Dermis microvascular lymphatic vessel endothelial cell (primary cell): ENCODE measurements at places on chromosomes 11 and 22. TPM values are rescaled to one million over a fixed set of nuclear protein-coding genes. Genes with fewer than 3 reads are reported as not detected.

Gene TBX10
- not detected in 2 replicates for total RNA-seq

Gene ISX
- total RNA-seq: not detected in 2 replicates

GRCh38 chr22:45077286-45077685 lies 67.5 kb upstream of the PHF21B start:
- no peak for DNase-seq

DNA sequence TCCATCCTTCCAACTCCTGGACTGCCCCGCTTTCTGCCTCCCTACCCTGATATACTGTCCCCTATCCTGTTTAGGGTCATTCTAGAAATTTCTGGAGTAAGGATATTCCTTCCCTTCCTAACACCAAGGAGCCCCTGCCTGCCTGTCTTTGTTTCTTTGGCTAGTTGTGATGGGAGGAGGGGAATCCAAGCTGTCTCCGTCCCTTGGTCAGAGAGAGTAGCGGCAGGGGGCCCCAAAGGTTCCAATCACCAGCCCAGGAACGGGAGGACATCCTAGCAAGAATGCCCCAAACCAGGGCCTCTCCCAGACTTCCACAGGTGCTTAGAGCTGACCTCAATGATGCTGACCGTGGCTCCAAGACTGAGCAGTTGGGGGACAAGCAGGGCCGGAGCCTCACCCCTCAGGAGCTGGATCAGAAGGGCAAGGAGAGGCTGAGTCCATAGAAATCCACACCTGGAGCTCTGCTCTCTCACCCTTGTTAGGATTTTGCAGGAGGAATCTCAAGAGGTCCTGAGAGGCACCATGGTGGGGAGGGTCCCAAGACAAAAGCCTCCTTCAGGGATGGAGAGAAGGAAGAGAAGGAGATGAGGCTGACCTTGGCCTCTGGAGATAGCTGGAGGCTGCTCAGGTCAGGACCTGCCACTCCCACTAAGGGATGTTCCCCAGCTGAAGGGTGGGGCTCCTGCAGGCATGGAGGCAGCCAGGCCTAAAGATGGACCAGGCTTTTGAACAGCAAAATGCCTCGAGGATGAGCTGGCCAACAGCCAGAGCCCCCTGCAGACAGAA lies 13.6 kb downstream of the SLC22A12 start:
- no peak for DNase-seq

DNA sequence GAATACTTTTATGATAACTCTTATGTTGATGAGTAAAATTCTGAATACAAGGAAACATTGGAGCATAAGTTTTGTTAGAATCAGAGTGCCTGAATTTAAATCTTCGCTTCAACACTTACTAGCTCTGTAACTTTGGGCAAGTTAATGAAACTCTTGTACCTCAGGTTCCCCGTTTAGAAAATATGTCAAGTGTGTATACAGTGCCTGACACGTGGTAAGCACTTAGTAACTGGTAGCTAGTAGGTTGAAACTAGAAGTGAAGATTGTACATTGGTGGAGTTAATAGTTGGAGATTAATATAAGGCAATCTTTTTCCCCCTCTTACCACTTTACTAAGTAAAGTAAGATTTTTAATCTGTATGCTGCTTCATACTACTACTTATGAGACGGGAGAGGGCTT lies 24.8 kb upstream of the NAT10 start:
- DNase-seq: no peak

DNA sequence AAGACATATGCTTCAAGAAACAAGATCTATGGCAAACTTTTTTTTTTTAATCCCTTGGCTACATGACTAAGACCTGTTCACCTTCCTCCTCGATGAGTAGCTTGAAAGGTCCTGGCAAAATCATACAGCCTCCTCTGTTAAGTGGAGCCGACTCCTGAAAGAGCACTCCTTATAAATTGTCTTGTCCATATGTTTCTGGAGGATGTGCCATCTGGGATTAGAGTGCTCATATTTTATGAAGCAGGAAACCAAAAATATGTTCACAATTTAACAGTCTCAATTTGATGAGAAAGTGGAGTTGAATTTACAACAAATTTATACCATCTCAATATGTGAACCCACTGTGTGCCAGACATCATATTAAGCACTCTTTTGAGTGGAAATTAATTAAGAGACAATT lies 912.1 kb upstream of the FAT3 start:
- no peak for DNase-seq

GRCh38 chr11:20045098-20045688 lies 115.1 kb downstream of the DBX1 start:
- no peak for DNase-seq

- no peak for DNase-seq
These were observed 12.7 kb upstream of the MYO18B start for GRCh38 chr22:25729016-25729995.

DNA sequence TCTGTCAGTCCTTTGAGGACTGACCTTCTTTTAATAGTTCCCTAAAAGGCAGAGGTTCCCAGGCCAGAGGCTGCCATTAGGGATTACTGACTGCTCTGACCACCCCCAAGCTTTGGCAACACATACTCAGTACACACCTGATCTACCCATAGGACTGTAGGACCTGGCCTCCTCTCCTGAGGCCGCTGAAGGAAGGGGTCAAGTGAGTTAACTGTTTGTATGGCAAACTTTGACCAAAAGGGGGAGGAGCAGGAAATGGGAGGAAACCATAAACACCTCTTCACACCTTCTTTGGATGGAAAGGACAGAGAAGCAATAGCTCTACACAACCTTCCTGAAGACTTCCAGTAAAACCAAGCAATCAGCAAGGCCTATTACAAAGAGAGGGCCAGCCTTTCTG lies 104.0 kb downstream of the APOL5 start:
- no peak for DNase-seq

DNA sequence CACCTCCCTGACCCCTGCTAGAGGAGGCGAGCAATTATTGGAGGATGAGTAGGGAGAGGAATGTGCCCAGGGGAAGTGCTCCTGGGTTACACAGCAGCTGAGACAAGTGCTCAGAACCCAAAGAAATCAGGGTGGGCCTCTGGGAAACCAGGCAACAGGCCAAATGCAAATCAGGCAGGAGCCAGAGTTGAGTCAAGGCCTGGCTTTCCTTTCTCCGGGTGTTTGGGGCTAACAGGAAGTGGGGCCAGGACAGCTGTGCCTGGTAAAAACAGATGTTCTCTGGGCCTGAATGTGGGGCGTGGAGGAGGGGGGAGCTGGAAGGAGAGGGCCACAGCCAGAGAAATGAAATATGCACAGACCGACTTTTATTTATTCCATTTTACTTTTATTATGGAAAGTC lies 22.0 kb downstream of the MFNG start:
- DNase-seq: peak; percentile 44

- DNase-seq: no peak
These were observed 1.8 kb downstream of the GAS2 start for GRCh38 chr11:22668005-22668796.
